ENCODE measurements at places on chromosomes 3 and 15. TPM values are rescaled to one million over a fixed set of nuclear protein-coding genes. Genes with fewer than 3 reads are reported as not detected.

DNA sequence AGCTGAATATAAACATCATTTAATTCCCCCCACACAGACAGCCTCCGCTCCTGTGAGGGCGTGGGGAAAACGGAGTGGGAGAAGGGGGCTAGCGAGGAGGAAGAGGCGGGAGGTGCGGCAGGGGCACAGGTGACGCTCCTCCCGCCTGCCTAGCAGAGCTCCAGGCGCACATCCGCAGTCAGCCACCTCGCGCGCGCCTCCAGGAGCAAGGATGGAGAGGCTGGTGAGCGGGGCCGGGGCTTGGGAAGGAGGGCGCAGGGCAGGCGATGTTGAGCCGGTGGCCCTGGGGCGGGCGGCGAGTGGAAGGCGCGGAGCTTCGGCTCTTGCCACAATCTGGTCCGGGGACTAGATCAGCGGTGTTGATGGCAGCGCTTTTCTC lies at the start of gene CD200:
TSS of gene CD200 (plus strand) at position 155 of the 379 bp plus-strand sequence. CDS start at position 212, 57 bp downstream.
- H3K27ac ChIP-seq = no peak within 1 kb of the TSS
- H3K36me3 ChIP-seq = no peaks in the 10 kb centered on the region
- DNase-seq = no peak
- H3K4me3 ChIP-seq = no peak within 1 kb of the TSS

GRCh38 chr3:71582612-71583565 lies 639 bp downstream of the FOXP1 start:
- peak overlapping the region; percentile 48 for H3K27ac ChIP-seq
- DNase-seq = no peak
- H3K4me3 ChIP-seq = peak overlapping the region; percentile 52
- peaks cover 6% of the 10 kb centered on the region for H3K4me1 ChIP-seq
- no peaks in the 10 kb centered on the region for H3K27me3 ChIP-seq

- no peak overlapping the region for H3K4me3 ChIP-seq
- no peak for DNase-seq
- no peaks in the 10 kb centered on the region for H3K4me1 ChIP-seq
- H3K36me3 ChIP-seq = no peaks in the 10 kb centered on the region
Measured at GRCh38 chr15:69704229-69704628, 251.6 kb downstream of the RPLP1 start.

- H3K27me3 ChIP-seq = no peaks in the 10 kb centered on the region
- H3K27ac ChIP-seq = peak overlapping the region; percentile 53
- no peaks in the 10 kb centered on the region for H3K36me3 ChIP-seq
- no peak overlapping the region for H3K4me3 ChIP-seq
- peak; percentile 91 for DNase-seq
Measured at GRCh38 chr15:75666823-75667501, 19.2 kb downstream of the SNX33 start.

GRCh38 chr15:35477312-35478262 lies 68.4 kb downstream of the DPH6 start:
- no peak for DNase-seq
- peaks cover 16% of the 10 kb centered on the region for H3K4me1 ChIP-seq
- H3K27ac ChIP-seq = no peak overlapping the region
- no peak overlapping the region for H3K4me3 ChIP-seq
- H3K36me3 ChIP-seq = no peaks in the 10 kb centered on the region

GRCh38 chr3:4943549-4943948 lies 35.7 kb upstream of the BHLHE40 start:
- DNase-seq = peak; percentile 19
- H3K36me3 ChIP-seq = no peaks in the 10 kb centered on the region
- H3K4me3 ChIP-seq = no peak overlapping the region
- H3K27ac ChIP-seq = no peak overlapping the region

DNA sequence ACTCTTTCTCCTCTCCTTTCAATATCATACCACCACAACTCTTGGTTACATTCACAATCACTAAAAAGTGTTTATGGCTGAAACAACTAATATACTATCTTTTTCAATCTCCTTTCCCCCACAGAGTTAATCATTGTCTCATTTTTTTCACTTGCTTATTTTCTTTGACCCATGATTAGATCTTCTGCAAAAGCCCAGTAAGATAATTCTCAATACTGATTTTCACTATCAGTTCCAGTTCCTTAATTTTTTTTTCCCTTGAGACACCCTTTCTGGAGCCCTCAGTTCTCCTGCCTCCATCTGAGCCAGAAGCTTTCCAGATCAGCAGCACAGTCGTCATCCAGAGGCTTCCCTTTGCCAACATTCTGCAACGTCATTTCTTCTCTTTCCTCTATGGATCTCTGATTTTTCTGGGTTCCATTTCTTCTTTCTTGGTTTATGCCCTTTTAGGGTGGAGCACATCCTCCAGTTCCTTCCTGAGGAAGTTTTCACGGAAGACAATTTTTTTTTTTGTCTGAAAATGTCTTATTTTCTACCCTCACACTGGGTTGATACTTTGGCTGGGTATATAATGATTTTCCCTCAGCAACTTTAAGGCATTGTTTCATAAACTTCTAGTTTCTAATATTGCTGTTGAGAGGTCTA lies 88.7 kb upstream of the C15orf39 start:
- peaks cover 18% of the 10 kb centered on the region for H3K4me1 ChIP-seq
- H3K27me3 ChIP-seq = no peaks in the 10 kb centered on the region
- H3K36me3 ChIP-seq = no peaks in the 10 kb centered on the region
- DNase-seq = no peak
- no peak overlapping the region for H3K4me3 ChIP-seq

DNA sequence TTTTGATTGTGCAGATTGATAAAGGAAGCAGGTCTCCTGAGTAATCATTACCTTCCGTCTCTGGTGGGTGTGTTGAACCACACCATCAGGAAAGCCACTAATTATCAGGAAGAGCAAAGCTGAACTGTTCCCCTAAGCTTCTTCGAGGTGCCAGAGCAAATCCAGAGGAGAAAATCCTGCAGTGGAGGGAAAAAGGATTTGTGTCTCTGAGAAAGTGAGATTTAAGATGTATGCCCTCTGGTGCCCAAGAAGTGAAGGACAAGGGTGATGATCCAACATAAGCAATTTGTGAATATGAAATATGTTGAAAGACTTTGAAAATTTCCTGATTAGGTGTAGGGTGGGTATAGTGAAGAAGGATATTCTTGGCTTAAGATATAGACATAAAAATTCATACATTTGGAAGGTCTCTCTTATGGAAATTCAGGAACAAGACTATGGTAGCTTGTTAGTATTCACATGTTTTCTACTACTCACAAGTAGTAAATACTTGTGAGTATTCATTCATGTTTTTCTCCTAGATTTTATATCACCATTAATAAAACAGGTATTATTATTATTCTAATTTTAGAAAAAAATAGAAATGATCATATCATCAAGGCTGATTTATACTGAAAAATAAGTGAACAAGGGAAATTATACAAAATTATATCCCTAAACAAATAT lies 34.8 kb downstream of the COMMD2 start:
- DNase-seq = peak; percentile 65
- no peaks in the 10 kb centered on the region for H3K27me3 ChIP-seq
- H3K4me3 ChIP-seq = no peak overlapping the region
- H3K36me3 ChIP-seq = no peaks in the 10 kb centered on the region

DNA sequence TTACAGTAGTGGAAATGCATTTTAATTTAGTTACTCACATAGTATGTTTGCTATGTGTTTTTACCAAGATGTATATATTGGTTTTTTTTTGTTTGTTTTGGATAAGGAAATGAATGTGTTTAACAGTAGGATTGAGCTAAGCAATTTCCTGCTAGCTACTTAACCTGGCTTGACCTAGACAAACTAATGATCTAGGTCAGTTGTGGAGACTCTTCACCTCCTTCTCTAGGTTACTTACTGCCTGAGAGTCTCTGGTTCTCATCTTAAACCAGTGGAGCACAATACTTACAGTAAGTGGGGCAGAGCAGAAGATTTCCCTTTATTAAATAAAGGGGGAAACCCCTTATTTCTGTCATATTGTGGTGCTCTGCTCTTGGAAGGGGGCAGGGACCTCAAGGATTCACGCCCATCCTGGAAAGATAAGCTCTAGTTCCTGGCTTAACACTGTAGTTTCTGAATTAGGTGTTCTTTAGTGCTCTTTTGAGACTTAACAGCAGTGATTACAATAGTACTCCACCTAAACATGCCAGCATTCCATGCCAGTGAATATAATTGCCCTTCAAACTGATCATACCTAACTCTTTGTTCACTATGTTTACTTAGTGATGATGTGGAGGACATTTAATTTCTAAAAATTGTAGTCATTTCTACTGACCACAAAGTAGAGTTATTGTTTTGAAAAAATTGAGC lies 79.9 kb downstream of the UBP1 start:
- peak overlapping the region; percentile 17 for H3K4me3 ChIP-seq
- peak; percentile 54 for DNase-seq
- peak overlapping the region; percentile 28 for H3K27ac ChIP-seq
- H3K36me3 ChIP-seq = no peaks in the 10 kb centered on the region

DNA sequence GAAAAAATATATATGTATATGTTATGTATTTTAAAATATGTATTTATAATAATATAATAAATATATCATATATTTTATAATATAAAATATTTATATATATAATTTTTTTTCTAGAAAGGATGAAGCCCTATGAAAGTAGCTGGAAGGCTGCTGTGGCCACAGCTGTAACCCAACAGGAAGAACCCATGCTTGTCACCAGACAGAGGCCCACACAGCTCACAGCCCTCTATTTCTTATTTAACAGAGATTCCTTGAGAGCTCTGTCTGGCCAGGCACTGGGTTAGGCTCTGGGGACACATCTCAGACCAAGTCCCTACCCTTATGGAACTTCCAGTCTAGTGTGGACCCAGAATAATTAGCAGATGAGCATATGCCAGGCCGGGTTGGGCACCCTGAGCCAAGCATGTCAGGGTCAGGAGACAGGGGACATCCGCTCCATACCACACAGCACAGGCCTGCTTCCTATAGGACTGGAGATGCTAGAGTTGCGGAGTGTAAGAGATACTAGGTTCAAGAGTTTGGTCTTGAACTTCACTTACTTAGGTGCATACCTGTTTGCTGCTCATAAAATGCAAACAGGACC lies 20.5 kb downstream of the MGLL start:
- DNase-seq = no peak
- no peak overlapping the region for H3K4me3 ChIP-seq
- no peaks in the 10 kb centered on the region for H3K27me3 ChIP-seq
- no peak overlapping the region for H3K27ac ChIP-seq

Gene NANOGP8
- not detected for total RNA-seq

Gene C3orf52
- 14.3 TPM for total RNA-seq

Measured in HCT116 (cell line).